Endothelial cell of umbilical vein (primary cell): ENCODE measurements at places on chromosomes 1 and 21.

DNA sequence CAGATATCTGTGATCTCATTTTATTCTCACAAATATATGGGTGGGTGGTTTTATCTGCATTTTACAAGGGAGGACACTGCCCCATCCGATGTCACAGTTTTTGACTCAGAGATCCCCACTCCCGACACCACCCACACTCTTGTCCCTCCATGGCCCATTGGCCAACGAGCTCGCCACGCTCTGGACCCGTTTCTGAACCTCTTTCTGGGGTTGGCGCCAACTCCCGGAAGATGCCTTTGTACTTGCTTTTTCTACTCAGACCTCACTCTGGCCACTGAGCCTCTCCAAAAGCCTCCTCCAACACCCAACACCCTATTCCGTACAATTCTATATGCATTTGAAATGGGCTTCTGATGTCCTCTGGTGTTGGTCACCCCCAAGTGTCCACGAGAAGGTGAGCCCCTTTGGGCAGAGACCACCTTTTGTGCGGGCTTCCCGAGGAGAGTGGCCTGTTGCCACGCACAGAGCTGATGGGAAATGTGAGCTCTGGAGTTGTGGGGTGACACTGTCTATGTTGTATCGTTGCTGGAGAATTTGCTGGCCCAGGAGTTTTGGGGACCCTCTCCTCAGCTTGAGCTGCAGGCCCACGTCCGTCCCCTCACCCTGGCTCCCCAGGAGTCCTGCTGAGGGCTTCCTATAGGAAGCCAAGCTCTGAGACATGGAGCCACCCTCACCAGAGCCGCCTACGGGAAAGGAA lies 366.9 kb upstream of the VAMP3 start:
- DNase-seq = no peak

DNA sequence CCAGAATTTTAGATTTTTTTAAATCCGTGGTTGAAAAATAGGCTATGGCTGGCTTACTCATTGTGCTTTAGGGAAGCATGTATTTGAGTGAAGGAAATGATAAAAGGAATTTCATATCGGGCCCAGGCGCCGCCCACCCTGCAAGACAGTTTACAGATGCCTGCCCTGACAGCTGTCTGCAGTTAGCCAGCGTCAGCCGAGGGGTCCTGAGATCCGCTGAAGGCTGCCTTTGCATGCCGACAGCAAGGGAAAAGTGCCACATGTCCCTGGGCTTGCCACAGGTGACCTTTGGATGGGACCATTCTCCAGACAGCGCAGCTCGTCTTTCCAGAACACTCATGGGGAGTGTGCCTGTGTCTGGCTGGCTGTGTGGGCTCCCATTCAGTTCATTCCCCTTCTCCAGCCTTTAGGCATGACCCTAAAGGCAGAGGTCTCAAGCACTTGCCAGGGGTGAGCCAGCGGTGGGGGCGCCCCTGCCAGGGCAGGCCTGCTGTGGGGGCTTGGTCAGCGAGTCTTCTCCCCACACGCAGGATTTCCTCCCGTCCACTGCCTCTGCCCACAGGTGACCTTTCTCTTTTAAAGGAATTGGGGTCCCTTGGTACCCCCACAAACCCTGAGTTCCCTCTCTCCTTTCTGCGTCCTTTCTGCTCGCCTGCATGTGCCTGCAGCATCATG lies 46.1 kb upstream of the TRAPPC10 start:
- DNase-seq = no peak

DNA sequence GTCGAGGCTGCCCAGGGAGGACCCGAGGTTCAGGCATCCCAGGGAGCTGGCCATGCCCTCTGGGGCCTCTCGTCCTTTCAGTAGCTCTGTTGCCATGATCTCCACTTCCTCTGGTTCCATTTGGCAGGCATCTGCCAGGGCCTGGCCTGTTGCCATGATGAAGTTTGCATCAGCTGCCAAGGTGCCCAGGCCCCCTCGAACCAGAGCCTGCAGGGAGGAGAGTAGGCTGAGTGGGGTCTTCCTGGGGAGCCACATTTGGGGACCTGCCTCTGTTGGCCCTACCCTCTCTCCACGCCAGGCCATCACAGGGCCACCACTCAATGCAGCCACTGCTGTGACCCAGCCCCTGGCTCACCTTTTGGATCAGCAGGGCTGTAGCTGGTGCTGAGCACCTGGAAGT lies 16.4 kb upstream of the KIF21B start:
- DNase-seq = no peak

- DNase-seq = peak; percentile 69
Measured at GRCh38 chr1:198088360-198089071, 68.3 kb upstream of the NEK7 start.

GRCh38 chr1:224082146-224082545 lies 31.8 kb upstream of the FBXO28 start:
- no peak for DNase-seq

DNA sequence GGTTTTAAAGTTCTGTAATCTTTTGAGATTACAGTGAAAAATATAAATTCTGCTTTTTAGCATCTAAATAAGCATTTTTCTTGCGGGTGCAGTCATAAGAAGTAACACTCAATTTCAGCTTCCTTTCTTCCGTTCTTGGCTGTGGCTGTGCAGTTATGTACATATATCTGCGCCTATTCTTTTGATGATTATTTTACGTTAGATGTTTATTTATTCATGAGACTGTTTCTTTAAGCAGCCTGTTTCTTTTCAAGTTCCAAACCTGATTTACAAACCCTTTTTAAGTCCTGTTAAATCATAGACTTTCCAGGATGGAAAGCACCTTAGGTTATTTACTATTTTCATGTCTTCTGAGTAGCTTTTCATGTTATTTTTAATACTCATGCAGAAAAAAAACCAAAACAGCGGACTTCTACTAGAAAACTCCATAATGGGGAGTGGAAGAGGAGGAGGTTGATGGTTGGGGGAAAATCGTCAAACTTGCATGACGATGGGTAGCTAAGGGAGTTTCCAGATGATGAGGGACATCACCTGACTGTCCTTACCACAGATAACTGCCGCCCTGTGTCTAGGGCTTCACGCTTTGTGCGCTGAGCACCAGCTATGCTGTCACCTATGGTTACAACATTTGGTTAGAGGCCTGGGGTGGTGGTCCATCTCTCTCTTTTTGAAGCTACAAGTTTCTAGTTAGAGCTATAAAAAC lies 2.6 kb downstream of the PRDM2 start:
- DNase-seq = no peak

DNA sequence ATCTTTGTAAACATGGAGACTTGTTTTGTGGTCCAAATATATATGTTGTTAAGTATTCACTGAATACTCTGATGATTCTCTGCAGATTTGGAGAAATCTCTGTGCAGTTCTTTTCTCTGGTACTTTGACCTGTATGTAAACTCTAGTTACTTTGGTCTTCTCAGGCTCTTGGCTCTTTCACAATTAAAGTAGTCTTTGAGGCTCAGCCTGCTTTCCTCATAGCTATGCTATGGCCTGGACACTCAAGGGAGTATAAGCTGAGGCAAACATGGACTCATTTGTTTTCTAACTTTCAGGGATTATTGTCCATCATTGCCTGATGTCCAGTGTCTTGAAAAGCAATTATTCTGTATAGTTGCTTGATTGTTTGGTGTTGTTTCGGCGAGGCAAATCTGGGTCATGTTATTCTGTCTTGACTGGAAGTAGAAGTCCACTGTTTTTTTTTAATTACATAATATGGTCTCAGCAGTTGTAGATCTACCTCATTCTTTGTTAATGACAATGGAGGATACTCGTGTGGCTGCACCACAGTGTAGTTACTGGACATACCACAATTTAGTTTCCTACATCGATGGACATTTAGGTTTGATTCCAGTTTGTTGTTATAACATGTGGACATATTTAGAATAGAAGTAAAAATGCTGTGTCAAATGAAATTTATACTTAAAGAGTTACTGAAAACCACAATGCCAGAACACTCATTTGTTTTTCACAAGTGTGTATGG lies 9.2 kb downstream of the PTBP2 start:
- DNase-seq = no peak

DNA sequence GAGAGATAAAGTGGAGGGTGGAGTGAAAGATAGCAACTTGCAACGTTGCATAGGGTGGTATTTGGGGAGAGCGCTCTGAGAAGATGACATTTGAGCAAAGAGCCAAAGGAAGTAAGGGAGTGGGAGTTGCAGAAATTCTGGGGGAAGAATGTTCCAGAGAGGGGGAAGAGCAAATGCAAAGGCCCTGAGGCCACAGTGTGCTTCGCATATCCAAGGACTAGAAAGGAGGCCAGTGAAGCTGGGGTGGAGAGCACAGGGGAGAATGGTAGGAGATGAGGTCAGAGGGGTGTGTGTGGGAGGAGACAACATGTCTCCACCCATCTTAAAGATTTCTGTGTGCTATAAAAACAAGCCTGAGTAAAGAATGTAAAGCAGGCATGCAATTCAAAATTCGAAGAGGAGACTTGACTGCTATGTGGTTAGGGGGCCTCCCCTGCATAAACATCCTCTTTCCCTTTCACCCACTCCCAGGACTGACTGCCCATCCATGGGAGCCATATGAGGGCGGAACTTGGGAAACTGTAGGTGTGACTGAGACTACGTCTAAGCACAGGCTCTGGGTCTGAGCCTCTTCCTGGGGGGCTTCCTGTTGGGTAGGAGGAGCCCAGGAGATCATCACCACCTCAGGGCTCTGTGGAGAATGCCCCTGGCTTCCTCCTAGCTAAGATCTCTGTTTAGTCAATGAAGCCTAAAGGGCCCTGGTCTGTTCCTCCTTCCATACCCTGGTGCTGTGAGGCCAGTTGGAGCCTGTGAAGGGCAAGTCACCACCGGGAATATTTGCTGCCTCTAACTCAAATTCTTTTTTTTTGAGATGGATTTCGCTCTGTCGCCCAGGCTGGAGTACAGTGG lies 2.9 kb upstream of the CLIC4 start:
- no peak for DNase-seq

DNA sequence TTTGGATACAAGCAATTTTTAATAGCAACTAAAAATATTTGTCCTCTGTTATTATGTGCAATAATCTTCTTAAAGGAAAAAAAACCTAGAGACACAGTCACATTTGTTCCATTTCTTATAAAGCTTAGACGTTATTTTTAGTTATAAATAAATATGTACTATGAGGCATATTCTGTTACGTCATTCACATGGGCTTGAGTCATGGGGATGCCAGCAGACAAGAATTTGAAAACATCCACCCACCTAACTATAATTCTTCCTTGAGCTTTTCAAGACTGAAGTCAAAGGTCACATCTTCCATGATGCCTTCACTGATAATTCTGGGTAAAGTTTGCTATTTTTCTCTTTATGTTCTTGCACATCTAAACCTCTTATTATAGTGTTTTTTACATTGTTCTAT lies 268.8 kb downstream of the KCTD3 start:
- DNase-seq = no peak

DNA sequence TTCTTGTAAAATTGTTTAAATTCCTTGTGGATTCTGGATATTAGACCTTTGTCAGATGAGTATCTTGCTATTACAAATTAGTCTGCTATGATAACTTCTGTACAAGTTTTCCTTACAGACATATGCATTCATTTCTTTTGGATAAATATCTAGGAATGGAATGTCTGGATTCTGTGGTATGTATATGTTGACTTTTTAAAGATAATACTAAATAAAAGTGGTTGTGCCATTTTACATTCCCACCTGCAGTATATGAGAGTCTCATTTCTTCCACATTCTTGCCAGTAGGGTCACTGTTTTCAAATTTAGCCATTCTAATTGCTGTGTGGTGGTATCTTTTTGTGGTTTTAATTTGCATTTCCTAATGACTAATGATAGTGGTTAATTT lies 53.9 kb downstream of the SYDE2 start:
- no peak for DNase-seq

GRCh38 chr1:30382496-30382895 lies 340.9 kb downstream of the MATN1 start:
- DNase-seq = no peak

DNA sequence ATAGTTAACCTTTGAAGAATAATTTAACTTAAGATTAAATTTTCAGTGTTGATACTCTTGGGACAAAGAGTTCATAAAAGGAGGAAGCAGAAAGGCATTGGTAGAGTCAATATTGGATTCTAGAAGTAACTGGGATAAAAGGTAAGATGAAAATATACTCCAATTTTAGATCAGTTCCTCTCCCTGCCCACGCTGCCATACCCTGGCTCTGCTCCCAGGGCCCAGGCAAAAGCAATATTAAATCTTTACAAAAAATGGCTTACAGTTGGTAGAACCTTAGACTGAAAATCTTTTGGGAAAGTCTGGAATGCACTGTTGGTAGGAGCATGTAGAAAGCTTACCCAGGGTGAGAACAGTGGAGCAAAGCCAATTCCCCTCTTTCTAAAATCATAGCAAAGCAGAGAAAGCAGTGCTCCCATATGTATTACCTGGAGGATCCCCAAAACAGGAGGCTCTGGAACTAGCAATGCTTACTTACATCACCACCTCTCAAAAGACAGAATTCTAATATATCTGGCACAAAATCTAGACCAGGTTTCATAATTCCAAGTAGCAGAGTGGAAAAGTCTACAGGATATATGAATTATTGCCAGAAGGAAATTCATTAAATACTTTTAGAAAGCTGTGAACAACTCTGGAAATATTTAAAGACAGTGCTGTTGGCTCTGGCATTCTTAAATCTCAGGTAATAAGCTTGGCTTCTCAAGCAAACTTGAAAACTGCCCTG lies 24.5 kb downstream of the KIAA0319L start:
- DNase-seq = peak; percentile 12

DNA sequence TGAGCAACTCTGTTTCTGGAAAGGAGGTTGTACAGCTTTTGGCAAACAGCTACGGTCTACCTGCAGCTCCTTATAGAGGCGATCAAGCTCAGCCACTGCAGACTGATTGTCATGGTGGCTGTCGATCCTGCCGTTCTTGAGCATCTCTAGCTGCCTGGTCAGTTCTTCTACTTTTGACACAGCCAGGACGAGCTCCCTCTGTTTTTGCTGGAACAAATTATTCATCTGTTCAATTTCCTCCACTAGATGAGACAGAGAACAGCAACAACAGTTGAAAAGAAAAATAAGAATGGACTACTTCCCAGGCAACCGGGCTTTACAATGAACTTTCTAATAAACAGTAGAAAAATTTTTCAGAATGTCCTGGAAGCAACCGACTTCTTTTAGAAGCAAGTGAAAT lies 42.5 kb downstream of the TP53BP2 start:
- DNase-seq = no peak

DNA sequence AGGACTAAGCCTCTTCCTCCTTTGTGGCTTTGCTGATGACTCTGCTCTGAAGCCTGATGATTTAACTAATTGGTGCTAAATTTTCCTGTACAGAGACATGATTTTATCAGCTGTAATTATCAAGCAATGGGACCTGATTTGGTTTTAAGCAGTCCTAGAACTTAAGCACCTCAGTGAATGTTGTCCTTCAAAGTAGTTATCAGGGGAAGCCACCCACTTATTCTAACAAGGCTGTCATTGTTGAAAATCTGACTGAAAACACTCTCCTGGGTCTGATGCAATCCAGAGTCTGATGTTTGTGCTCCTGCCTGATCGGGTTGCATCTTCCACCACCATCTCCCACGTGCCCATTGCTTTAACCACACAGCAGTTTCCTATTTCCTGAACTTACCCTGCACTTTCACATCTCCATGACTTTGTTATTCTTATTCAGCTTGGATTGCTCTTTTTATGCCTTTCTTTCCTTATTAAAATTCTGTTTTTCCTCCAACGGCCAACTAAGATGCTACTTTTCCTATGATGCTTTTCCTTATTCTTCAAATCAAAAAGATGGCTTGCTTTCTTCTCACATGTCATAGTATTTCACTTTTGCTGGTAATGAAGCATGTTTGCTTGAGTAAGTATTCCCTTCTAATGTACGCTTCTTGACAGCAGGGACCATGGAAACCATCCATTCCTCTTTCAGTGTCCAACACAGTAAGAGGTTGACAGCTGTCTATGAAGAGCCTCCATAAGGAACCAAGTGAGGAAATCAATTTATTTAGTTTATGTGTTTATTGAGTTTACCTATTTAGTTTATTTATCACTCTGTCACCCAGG lies 55.0 kb downstream of the S1PR1 start:
- DNase-seq = peak; percentile 93

- no peak for DNase-seq
Measured at GRCh38 chr1:86750076-86750475, 45.7 kb downstream of the SH3GLB1 start.
